Neuronal stem cell (in vitro differentiated cells): ENCODE measurements at places on chromosomes 6 and 20.
A peak's percentile ranks its signal among the peaks of the same experiment; 100 is the strongest.

GRCh38 chr6:159104931-159105330 lies 60.1 kb upstream of the TAGAP start:
- no peak for DNase-seq
- H3K36me3 ChIP-seq: no peaks in the 10 kb centered on the region
- peaks cover 1% of the 10 kb centered on the region for H3K4me1 ChIP-seq

- no peaks in the 10 kb centered on the region for H3K27me3 ChIP-seq
- H3K27ac ChIP-seq: no peak overlapping the region
- H3K4me3 ChIP-seq: no peak overlapping the region
- H3K4me1 ChIP-seq: no peaks in the 10 kb centered on the region
These were observed 28.0 kb downstream of the FRMD1 start for GRCh38 chr6:168050881-168051586.

- peaks cover 16% of the 10 kb centered on the region for H3K36me3 ChIP-seq
- H3K27me3 ChIP-seq: no peaks in the 10 kb centered on the region
- H3K27ac ChIP-seq: no peak overlapping the region
- no peak overlapping the region for H3K4me3 ChIP-seq
These were observed 7.0 kb downstream of the DYNLRB1 start for GRCh38 chr20:34522969-34523871.

GRCh38 chr6:46036911-46037310 lies 21.3 kb upstream of the CLIC5 start:
- H3K4me3 ChIP-seq: no peak overlapping the region
- no peaks in the 10 kb centered on the region for H3K36me3 ChIP-seq
- no peak for DNase-seq
- H3K27me3 ChIP-seq: no peaks in the 10 kb centered on the region

DNA sequence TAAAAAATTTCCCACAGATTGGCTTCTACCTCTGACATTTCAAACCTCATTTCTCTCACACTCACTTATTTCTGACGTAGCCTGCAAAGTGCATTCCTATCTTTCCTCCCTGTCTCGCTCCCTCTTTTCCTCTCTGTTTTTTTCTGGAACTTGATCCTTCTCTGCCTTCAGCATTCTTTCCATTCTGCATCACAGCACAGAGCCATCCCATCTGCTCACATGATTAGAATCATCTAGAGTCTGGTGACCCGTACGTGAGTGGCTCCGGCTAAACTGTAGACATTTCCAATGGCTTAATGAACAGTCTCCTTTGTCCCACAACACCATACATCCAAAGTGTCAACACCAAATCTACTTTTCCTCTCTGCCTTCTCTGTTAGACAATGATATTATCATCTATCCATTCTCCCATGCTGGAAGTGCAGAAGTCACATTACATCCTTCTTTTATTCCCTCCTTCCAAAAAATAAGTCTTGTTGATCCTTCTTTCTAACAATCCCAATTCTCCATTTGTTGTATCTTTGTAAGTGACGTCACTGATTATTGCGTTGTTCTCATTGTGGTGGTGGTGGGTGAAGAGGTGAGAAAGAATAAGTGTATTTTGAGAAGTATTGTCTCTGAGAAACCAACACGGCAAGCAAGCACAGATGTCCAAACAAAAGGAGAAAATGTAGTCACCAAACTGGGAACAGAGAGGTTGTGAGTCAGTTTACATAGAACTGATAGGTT lies 41.6 kb downstream of the OPRM1 start:
- H3K4me1 ChIP-seq: no peaks in the 10 kb centered on the region
- no peak overlapping the region for H3K4me3 ChIP-seq
- H3K27me3 ChIP-seq: no peaks in the 10 kb centered on the region
- H3K27ac ChIP-seq: no peak overlapping the region
- no peaks in the 10 kb centered on the region for H3K36me3 ChIP-seq

GRCh38 chr6:170378502-170378901 lies 71.9 kb downstream of the FAM120B start:
- H3K36me3 ChIP-seq: peaks cover 29% of the 10 kb centered on the region
- DNase-seq: no peak
- H3K27me3 ChIP-seq: no peaks in the 10 kb centered on the region
- no peak overlapping the region for H3K4me3 ChIP-seq
- no peaks in the 10 kb centered on the region for H3K4me1 ChIP-seq

- no peak overlapping the region for H3K27ac ChIP-seq
- DNase-seq: no peak
- no peaks in the 10 kb centered on the region for H3K4me1 ChIP-seq
- no peaks in the 10 kb centered on the region for H3K36me3 ChIP-seq
These were observed 165.5 kb upstream of the OPRM1 start for GRCh38 chr6:153873541-153873940.

DNA sequence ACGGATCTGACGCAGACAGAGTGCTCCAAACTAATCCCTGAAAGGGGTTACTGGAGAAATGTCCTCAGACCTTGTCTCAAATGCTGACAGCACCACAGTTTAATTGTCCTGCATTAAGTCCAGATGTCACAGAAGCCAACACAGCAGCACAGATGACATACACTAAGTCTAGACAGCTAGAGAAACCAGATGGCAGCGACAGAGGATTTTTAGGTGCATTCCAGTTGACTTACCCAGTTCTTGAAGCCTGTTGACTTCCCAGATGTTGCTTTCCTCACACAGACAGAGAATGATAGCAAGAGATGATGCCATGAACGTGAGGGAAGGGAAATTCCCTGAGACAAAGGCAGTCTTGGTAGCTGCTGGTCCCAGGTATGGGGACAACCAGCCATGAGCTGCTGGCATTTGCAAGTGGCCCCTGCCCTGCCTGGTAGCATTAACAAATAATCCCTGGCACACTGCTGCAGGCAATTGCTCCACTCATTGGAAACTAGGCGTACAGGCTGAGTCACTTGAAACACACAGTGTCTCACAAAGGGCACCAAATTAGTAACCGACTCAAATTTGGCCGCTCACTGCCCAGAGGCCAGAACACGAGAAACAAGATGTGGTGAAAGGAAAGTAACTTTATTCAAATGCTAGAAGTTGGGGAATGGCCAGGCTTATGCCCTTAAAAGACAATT lies 52.2 kb downstream of the ADGB start:
- H3K27ac ChIP-seq: no peak overlapping the region
- no peaks in the 10 kb centered on the region for H3K4me1 ChIP-seq
- H3K36me3 ChIP-seq: no peaks in the 10 kb centered on the region

GRCh38 chr20:6348908-6349307 lies 226.1 kb upstream of the FERMT1 start:
- H3K27me3 ChIP-seq: no peaks in the 10 kb centered on the region
- H3K27ac ChIP-seq: no peak overlapping the region
- no peak overlapping the region for H3K4me3 ChIP-seq
- DNase-seq: no peak

DNA sequence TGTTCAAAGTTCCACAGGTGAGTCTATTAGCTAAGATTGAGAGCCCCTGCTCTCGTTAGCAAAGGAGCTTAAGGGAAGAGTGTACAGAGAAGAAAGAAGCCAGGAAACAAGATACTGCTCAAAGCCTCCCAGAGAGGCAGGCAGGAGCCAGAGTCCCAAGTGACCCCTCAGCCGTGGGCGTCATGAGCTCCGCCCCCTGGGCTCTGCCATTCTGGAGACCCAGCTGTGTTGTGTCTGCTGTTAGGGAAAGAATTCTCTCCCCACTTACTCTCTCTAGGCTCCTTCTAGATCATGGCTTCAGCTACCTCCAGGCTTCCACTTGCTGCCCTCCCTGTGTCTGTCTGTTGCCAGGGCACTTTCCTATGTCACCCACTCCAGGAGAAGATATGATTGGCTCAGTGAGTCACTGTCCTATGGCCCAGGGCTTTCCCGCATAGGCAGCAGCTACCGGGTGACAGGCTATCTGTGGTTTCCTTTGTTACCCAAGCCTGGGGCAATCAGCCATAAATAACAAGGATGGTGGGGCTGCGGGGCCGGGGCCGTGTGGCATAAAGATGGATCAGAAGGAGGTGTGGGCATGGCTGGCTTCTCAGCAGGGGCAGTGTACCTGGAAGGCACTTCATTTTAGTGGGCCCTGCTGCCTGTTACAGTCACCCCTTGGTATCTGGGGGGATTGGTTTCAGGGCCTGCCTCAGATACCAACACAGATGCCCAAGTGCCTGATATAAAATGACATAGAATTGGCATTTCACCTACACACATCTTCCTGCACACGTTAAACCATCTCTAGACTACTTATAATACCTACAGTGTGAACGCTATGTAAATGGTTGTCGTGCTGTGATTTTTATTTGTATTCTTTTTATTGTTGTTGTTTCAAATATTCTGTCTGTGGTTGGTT lies 118.9 kb downstream of the ARMC2 start:
- H3K4me1 ChIP-seq: no peaks in the 10 kb centered on the region
- H3K27me3 ChIP-seq: no peaks in the 10 kb centered on the region
- no peaks in the 10 kb centered on the region for H3K36me3 ChIP-seq
- DNase-seq: peak; percentile 46
- no peak overlapping the region for H3K4me3 ChIP-seq

GRCh38 chr20:51037532-51038115 lies 14.7 kb upstream of the KCNG1 start:
- H3K36me3 ChIP-seq: no peaks in the 10 kb centered on the region
- no peak overlapping the region for H3K4me3 ChIP-seq
- no peaks in the 10 kb centered on the region for H3K4me1 ChIP-seq
- no peak overlapping the region for H3K27ac ChIP-seq

- DNase-seq: no peak
- H3K27ac ChIP-seq: no peak overlapping the region
- H3K4me1 ChIP-seq: no peaks in the 10 kb centered on the region
- H3K27me3 ChIP-seq: no peaks in the 10 kb centered on the region
- no peaks in the 10 kb centered on the region for H3K36me3 ChIP-seq
These were observed 94.0 kb downstream of the SCML4 start for GRCh38 chr6:107730106-107730505.

- no peaks in the 10 kb centered on the region for H3K27me3 ChIP-seq
- no peak for DNase-seq
- no peaks in the 10 kb centered on the region for H3K36me3 ChIP-seq
- H3K4me1 ChIP-seq: peaks cover 11% of the 10 kb centered on the region
- H3K4me3 ChIP-seq: no peak overlapping the region
These were observed 556.6 kb upstream of the CDH4 start for GRCh38 chr20:60695226-60696000.

DNA sequence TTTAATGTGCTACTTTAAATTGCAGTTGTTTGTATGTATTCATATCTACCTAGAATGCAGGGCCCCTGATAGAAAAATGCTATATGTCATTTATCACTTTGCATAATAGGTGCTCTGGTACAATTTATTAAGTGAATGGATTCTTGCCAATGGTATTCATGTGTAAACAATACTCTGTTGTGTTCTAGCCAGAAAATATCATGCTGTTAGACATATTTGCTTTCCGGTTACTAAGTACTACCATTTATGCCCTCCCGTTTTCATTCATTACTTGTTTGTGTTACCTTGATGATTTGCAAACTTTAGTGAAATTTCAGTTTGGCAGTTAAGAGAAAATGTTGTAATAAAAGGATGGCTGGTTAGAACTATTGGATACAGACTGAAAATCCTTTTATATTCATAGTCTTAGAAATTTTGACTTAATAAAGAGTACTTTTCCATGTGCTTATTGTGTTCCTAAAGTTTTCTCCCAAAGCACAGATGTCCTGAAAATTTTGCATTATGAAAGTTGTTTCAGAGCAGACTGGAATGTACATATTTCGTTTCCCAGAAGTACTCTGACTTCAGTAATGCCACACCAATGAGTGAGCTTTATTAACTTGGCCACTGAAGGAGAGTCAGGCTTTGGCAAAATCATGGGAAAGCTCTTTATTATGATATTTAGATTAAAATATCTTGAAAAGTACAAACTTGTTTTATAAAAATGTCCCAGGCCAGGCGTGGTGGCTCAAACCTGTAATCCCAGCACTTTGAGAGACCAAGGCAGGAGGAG lies 31.5 kb downstream of the RPF2 start:
- no peaks in the 10 kb centered on the region for H3K27me3 ChIP-seq
- H3K4me1 ChIP-seq: no peaks in the 10 kb centered on the region
- no peak overlapping the region for H3K27ac ChIP-seq
- H3K4me3 ChIP-seq: no peak overlapping the region
- H3K36me3 ChIP-seq: peaks cover 13% of the 10 kb centered on the region

DNA sequence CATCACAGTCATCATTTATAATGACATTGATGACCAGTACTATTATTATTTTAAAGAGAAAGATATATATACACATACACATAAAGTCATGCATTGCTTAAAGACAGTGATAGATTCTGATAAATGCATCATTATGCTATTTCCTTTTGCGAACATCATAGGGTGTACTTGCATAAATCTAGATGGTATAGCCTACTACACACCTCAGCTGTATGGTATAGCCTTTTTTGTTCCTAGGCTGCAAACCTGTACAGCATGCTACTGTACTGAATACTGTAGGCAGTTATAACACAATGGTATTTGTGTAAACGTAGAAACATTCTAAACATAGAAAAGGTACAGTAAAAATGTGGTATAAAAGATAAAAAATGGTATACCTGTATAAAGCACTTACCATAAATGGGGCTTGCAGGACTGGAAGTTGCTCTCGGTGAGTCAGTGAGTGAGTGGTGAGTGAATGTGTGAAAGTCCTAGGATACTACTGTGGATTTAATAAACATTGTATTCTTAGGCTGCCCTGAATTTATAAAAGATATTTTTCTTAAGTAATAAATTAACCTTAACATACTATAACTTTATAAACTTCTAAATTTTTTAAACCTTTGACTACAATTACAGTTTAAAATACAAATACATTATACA lies 23.9 kb downstream of the QKI start:
- H3K36me3 ChIP-seq: no peaks in the 10 kb centered on the region
- DNase-seq: no peak
- H3K27ac ChIP-seq: no peak overlapping the region
- H3K4me1 ChIP-seq: peaks cover 4% of the 10 kb centered on the region
- no peaks in the 10 kb centered on the region for H3K27me3 ChIP-seq

DNA sequence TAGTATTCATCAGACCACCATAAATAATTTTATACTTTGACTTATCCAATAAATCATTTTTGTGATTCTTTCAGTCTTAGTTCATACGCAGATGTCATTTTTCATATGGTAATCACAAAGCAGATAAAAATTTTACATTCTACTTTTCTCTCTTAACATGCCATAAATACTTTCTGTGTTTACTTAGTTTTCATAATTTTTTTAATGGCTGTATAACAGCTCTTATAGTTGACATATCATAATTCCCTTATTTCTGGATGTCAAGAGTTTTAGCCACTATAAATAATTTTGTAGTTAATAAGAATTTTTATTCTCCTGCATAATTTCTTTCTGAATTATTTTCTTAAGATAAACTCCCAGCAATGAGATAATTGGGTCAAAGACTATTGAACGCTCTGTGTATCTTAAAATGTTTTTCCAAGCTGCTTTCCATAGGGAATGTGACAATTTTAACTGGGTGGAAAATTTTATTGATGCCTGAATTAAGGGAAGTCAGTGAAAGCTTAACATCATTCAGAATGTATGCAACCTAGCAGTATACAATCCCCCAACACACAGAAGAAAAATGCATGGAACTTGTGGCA lies 702.7 kb downstream of the EPM2A start:
- no peaks in the 10 kb centered on the region for H3K4me1 ChIP-seq
- H3K4me3 ChIP-seq: no peak overlapping the region
- H3K36me3 ChIP-seq: no peaks in the 10 kb centered on the region
- no peaks in the 10 kb centered on the region for H3K27me3 ChIP-seq
